ENCODE measurements at places on chromosomes 2 and 18.

GRCh38 chr2:194203898-194204297 is 1453.1 kb upstream of the SLC39A10 start:
- DNase-seq, result peak; percentile 9

- no peak for DNase-seq
These were observed 241.1 kb upstream of the MMADHC start for GRCh38 chr2:149828520-149829210.

GRCh38 chr2:182784777-182785176 is 68.7 kb downstream of the DNAJC10 start:
- peak; percentile 8 for DNase-seq

GRCh38 chr2:25324905-25325592 is 16.7 kb downstream of the DNMT3A start:
- no peak for DNase-seq

- DNase-seq, result no peak
These were observed 38.1 kb upstream of the OTX1 start for GRCh38 chr2:63012541-63012940.

DNA sequence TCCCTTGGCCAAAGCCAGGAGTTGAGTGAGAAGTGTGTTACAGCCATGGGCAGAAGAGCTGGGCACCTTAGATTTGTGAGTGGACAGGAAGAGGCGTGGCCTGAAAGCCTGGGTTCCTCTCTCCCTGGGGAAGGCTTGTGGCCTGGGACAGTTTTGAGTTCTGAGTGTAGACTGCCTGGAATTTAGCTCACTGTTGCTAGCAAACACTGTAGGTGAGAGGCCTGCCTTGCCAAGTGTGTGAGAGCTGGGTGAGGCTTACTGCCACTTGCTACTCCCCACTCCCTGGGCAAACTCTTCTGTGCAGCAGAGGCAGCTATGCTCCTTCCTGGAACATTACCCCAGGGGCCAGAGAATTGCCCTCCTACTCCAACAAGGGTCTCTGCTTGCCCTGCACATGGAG is 150.0 kb upstream of the GALNT5 start:
- no peak for DNase-seq

DNA sequence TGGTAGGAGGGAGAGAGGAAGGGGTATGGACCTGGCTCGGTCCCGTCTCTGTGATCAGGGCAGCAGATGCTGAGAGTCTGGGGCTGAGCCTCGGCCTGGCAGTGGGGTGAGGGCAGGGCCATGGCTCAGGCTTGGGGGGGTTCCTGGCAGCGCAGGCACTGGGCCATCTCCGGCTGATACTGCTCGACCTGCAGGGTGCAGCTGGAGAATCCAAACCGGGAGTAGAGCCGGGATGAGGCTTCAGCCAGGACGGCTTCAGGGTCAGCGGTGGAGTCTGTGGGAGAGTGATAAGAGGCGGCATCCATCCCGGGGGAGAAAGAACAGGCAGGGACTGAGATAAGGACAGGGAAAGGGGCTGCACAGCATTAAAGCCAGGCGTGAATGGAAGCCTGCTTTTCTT is 7.7 kb downstream of the SLC30A3 start:
- DNase-seq, result no peak

DNA sequence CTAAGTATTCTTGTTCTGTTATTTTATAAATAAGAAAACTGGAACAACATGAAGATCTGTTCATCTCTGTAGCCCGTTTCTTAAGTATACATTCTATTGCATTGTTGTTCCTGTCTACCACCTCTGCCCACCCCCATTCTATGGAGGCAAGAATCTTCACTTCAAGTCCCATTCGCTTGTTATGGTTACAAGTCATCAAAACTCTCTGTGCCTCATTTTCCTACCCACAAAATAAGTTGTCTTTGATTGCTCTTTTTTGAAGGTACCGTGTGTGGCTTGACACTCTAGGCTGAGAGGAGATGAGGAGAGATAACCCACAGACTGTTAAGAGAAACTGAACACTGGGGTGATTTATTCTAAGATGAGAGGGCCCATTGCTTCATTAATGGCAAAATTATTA is 2.9 kb upstream of the EVA1A start:
- no peak for DNase-seq

DNA sequence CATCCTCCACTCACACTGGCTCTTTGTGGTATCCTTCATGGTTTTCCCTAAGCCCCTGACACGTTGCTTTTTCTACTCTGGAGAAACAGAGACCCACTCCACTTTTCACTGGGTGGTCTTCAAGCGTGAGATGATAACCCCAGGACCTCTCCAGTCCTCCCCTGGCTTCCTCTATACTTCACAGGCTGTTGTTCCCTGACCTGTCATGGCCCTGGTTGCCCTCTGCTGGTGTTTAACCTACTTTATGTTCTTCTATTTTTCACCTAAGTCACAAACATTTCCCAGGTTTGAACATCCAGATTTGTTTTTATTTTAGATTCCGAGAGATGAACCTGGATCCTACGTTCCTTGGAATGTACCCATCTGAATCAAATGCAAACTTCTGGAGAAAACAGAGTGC is 84.5 kb downstream of the AOX1 start:
- DNase-seq, result no peak

DNA sequence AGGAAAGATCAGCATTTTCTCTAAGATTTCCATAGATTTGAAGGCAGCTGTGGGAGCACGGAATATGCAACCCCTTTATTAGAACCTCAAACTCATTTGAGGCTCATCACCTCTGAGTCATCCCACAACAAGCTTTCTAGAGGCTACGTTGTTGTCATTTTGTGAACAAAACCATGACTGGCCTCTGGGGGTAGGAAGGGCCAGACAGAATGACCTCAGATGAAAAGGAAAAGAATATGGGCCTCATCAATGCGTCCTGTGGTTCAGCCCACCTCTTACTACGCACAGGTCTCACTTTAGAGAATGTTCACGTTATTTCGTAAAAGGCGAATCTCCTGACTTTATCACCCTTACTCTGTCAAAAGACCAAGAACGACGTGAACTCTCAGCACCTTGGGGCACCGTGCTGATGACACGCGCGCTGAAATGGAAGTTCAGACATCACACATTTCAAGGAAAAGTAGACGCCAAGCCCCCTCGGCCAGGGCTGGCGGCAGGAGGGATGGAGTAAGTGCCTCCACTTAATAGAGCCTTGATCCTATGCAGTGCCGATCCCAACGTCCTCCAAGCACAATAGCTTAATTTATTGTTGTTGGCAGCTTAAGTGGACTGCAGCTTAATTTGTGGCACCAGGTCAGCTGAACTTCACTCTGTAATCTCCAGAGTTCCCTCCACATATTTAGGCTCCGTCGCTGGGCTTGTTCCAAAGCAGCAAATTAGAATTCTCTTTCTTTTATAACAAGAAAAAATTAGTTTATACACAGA is 208.3 kb downstream of the EIPR1 start:
- DNase-seq, result peak; percentile 46

DNA sequence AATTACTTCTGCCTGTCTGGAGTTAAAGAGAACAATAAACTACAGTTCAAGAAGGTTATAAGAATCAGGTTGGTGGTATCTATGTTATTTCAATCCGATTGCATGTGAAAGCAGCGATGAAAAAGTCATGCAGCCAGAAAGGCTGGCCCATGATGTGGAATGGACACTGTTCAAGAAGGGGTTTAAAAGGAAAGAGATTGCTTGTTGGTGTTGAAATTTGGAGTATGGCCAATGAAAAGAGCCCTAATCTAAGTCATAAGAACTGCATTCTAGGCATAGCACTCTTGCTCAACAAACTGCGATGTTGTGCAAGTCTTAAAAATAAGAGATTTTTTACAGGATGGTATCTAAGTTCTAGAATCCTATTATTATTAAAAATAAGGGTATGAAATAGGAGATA is 61.3 kb downstream of the EFEMP1 start:
- peak; percentile 64 for DNase-seq

- no peak for DNase-seq
These were observed 48.9 kb upstream of the ITGAV start for GRCh38 chr2:186540941-186541340.

- peak; percentile 34 for DNase-seq
These were observed 5.0 kb downstream of the NT5DC4 start for GRCh38 chr2:112725545-112726457.

DNA sequence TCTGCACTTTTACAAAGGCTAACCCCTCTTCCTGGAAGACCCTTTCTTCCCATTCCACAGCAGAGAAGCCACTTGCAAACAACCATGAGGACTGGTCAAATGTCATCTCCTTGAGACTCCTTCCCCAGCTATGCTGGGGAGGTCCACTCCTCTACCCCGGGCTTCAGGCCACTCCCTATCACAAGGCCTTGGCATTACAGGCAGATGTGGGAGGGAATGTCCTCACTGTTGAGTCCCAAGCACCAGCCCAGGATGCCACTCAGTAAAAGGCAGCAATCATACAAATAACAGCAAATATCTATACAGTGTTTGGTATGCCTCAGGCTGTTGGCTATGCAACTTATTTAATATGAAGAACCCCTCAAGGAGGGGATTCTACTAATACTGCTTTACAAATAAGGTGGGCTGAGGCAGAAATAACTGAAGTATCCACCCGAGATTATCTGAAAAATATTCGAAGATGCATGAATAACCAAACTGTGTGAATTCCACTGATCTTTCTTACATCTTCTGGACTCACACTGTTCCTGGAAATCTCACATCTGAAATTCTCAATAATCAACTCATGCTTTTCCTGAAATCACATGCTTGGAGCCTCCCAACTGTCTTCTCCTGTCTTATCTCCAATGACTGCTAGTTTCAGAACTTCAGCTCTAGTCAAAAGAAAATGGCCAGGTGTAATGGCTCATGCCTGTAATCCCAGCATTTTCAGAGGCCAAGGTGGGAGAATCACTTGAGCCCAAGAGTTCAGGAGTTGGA is 226.3 kb downstream of the TCF4 start:
- DNase-seq, result no peak

DNA sequence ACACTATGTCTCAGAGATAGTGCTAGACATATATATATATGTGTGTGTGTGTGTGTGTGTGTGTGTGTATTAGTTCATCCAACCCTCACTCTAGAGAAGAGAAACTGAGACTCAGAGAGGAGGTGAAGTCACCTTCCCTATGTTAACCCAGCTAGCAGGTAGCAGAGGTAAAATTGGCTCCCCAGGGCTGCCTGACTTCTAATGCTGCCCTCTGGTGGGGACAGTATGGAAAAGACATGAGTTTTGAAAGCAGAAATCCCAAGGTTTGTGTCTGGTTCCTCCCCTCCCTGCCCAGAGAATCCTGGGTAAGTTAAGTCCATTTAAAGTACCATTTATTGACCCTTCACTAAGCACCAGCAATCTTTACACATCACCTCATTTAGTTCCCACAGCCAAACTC is 137.7 kb downstream of the THNSL2 start:
- DNase-seq, result peak; percentile 20

DNA sequence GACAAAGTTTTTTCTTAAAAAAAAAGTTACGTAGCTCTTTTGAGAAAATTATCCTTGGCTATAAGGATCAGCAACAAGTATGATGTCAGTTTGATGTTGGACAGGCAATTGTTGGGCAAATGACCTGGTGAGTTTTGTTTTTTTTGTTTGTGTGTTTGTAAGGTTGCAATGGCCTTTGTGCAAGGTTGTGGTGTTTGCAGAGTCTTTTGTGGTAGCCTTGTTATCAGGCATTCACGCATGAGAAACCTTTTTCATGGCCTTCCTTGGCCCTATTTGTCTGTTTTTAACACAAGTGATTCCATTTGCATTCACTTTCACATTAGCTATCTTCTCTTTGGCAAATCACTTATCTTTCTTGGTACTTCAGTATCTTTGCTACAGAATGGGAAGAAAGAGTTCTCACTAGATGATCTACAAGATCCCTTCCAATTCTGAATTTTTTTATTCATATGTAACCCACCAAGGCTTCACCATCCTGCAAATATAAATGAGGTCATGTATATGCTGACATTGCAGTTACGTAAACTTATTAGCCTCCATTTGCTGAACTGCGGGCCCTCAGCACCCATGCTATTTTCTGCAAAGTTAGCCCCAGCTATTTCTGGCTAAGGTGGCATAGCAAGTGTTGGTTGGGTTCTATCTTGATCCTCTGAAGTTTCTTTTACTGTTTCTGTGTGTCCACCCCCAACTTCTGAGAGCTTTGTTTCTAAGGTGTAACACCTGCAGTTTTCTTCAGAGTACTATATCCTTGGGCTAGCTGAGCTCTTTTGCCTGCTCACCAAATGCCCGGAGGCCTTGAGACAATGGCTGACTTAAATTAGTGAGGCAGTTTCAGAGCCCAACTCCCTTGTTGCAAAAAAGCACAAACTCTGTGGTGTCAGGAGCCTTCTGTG is 667.1 kb downstream of the IRS1 start:
- no peak for DNase-seq
